ENCODE measurements at places on chromosomes 2 and 18. TPM values are rescaled to one million over a fixed set of nuclear protein-coding genes. Genes with fewer than 3 reads are reported as not detected.

- no peak for DNase-seq
- H3K27me3 ChIP-seq, result no peaks in the 10 kb centered on the region
- H3K4me1 ChIP-seq, result no peaks in the 10 kb centered on the region
- no peaks in the 10 kb centered on the region for H3K36me3 ChIP-seq
- no peak overlapping the region for H3K4me3 ChIP-seq
Observed at GRCh38 chr2:211854832-211855231, 683.8 kb downstream of the ERBB4 start.

DNA sequence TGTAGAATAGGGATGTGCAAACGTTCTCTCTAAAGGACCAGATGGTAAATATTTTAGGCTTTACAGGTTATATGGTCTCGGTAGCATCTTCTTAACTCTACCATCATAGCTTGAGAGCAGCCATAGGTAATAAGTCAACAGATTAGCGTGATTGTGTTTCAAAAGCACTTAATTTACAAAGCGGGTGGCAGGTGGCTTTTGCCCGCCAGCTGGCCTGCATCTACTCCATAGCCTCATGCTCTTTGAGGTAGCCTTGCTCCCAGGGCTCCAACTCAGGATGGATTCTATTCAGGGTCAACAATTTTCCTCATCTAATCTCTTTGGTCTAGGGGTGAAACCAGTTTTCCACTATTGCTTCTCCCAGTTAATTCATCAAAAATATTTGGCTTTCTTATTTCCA lies 5.0 kb upstream of the ATP9B start:
- no peaks in the 10 kb centered on the region for H3K4me1 ChIP-seq
- no peak for DNase-seq
- H3K4me3 ChIP-seq, result no peak overlapping the region
- no peaks in the 10 kb centered on the region for H3K27me3 ChIP-seq

DNA sequence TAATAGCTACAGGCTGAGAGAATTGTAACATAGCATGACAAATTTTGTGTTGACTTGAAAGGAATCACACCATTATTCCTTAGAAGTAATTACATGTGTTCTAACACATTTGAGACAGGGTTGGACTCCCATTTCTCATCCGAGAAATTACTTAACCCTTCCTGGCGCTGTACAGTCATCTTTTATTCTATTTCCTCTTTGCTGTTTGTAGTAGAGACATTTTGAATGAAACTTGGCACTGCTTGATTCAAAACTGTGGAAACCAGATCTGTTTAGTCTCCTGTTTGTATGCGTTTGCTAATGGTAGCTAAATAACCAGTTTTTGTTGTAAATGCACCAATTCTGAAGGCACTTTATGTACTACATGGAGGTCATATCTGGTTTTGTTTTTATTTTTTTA lies 231.9 kb downstream of the ALPK2 start:
- H3K27ac ChIP-seq, result no peak overlapping the region
- H3K4me1 ChIP-seq, result peaks cover 33% of the 10 kb centered on the region
- no peaks in the 10 kb centered on the region for H3K27me3 ChIP-seq
- H3K36me3 ChIP-seq, result peaks cover 13% of the 10 kb centered on the region
- no peak for DNase-seq
- H3K4me3 ChIP-seq, result no peak overlapping the region

The CNTNAP5 gene
- total RNA-seq, result 0.50 TPM

GRCh38 chr18:79507076-79507545 lies 111.4 kb downstream of the NFATC1 start:
- H3K27me3 ChIP-seq, result no peaks in the 10 kb centered on the region
- no peaks in the 10 kb centered on the region for H3K36me3 ChIP-seq
- peaks cover 4% of the 10 kb centered on the region for H3K4me1 ChIP-seq
- peak; percentile 81 for DNase-seq

The ANKRD62 gene
- not detected for total RNA-seq

The CASP8 gene
- 35.3 TPM for total RNA-seq

The CKAP2L gene
- 0.88 TPM for total RNA-seq

GRCh38 chr2:55733335-55733734 lies 39.7 kb upstream of the PNPT1 start:
- no peak overlapping the region for H3K4me3 ChIP-seq
- no peak overlapping the region for H3K27ac ChIP-seq
- H3K36me3 ChIP-seq, result no peaks in the 10 kb centered on the region
- DNase-seq, result no peak
- no peaks in the 10 kb centered on the region for H3K4me1 ChIP-seq

DNA sequence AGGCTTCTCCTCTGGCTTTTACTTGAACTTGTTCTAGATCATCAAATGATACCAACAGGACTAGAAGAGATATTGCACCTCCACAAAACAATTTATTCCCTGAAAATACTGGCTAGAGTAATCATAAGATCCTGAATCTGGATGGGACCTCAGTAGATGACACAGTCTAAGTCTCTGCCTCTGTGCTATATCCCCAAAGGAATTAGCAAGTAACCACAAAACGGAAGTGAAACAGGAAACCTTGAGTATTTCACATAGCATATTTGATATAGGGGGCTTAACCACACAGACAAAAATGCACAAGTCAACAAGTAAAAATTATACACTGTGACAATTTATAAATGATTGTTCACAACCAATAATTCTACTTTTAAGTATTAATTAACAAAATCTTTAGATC lies 456.9 kb upstream of the TNP1 start:
- no peak overlapping the region for H3K4me3 ChIP-seq
- no peaks in the 10 kb centered on the region for H3K27me3 ChIP-seq

DNA sequence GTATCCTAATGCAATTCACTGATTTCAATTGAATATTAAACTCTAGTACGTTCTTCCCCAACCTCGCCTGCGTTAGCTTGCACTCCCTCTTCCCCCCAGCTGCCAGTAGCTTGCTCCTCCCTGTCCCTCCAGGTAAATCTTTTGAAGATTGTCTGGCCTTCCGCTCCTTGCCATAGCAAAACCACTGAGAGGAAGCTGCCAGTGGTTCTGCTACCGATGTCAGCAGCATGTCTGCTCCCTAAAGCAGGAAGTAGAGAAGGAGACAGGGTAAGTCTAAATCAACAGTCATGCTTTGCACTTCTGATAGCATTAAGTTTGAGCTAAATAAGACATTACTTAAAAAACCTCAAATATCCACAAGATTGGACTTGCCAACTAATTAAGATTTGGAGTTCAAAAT lies 89.1 kb downstream of the SCN2A start:
- no peak overlapping the region for H3K27ac ChIP-seq
- no peak for DNase-seq
- H3K4me1 ChIP-seq, result no peaks in the 10 kb centered on the region
- H3K36me3 ChIP-seq, result no peaks in the 10 kb centered on the region

DNA sequence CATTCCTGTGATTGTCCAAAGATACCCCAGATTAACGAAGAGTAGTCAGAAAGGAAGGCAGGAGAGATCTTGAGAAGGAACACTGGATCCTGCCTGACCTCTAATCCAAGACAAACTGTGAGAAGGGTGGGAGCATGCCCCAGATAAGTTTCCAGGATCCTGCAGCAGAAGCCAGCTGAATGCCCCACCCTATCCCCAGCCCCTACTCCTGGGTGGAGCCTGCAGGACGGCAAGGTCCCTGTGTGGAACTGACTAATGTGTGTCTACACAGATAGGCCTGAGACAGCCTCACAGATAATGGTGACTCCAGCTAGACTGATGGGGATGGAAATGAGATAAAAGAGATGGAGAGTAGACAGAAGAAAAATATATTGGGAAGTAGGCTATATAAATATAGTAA lies 174.3 kb downstream of the PDE1A start:
- H3K27ac ChIP-seq, result no peak overlapping the region
- no peak for DNase-seq
- no peaks in the 10 kb centered on the region for H3K36me3 ChIP-seq
- H3K4me3 ChIP-seq, result no peak overlapping the region

DNA sequence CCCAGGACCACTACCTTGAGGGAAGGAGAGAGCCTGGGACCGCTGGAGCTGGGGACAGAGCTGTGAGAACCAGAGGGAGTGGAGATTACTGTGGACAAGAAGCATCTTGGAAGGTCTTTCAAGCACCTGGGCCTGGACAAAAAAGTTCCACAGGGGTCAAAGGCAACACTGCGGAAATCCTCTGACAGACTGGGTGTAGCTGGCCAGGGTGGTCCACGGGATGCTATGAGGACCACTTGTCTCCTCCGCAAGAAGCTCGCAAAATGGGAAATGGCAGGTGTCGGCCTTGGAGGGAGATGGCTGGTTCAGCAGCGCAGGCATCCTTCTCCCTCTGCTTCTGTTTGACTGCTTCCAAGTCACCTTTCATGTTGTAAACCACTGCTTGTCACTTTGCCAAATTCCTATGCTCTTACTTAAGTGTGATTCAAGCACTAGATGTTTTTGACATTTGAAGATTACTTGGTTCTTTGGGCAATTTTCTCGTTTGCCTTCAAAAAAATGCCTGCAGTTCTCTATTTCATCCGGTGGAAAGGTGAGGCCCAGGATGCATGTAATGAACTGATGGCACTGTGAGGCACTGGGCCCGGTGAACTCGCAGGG lies 27.7 kb downstream of the KLHL29 start:
- H3K4me1 ChIP-seq, result no peaks in the 10 kb centered on the region
- no peak overlapping the region for H3K27ac ChIP-seq

The TFCP2L1 gene
- 172 TPM for total RNA-seq

DNA sequence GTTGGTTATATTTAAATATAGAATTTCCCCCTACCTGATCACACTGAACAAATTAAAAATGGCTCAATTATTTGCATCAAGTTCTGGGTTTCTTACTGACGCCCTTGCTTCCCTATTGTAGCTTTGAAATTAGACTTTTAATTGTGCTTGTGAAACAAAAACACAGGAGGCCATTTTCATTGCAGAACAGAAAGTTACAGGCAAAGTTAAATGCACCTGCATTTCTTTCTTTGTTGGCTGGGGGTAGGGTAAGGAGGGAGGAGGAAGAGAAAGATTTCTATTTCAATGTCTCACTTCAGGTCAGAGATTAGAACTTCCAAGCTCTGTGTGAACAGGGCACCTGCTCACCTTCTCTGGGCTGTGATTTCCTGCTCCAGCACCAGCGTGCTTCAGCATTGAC lies 199.6 kb downstream of the BCL11A start:
- H3K4me1 ChIP-seq, result no peaks in the 10 kb centered on the region
- DNase-seq, result no peak
- H3K4me3 ChIP-seq, result no peak overlapping the region
- no peak overlapping the region for H3K27ac ChIP-seq

GRCh38 chr18:76367168-76368125 lies 127.6 kb downstream of the ZNF516 start:
- DNase-seq, result no peak
- no peaks in the 10 kb centered on the region for H3K27me3 ChIP-seq
- no peak overlapping the region for H3K27ac ChIP-seq
- peaks cover 3% of the 10 kb centered on the region for H3K36me3 ChIP-seq
- no peak overlapping the region for H3K4me3 ChIP-seq
- H3K4me1 ChIP-seq, result no peaks in the 10 kb centered on the region

DNA sequence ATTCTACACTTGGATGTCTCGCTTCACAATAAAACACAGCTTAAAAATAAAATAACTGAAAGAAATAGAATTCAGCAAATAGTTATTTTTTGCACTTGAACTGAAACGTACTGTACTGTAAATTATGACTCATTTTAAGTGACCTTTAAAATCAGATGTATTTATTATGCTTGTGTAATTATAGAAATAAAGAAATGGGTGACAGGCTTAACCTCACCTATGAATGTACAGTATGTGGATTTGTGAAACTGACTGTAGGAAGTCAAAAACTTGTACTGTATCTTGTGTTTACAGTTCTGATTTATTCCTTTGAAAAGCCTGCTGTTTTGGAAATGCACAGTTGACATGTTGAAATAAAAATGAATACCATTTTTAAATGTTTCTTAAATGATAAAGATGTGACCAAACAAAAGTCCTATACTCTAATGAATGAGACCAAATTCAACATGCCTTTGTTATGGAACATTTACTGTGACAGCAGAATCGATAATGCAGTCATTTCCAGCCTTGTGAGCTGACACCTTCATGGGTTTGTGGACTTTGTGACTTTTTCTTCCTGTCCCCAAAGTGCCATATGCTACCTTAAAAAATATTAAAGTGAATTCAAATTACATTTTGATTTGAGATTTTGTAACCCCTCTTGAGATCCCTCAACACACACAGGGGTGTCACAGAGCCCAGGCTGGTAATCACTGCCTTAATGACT lies 32.7 kb downstream of the NEMP2 start:
- no peaks in the 10 kb centered on the region for H3K27me3 ChIP-seq
- H3K4me1 ChIP-seq, result peaks cover 3% of the 10 kb centered on the region

The FTCDNL1 gene
- 3.4 TPM for total RNA-seq

DNA sequence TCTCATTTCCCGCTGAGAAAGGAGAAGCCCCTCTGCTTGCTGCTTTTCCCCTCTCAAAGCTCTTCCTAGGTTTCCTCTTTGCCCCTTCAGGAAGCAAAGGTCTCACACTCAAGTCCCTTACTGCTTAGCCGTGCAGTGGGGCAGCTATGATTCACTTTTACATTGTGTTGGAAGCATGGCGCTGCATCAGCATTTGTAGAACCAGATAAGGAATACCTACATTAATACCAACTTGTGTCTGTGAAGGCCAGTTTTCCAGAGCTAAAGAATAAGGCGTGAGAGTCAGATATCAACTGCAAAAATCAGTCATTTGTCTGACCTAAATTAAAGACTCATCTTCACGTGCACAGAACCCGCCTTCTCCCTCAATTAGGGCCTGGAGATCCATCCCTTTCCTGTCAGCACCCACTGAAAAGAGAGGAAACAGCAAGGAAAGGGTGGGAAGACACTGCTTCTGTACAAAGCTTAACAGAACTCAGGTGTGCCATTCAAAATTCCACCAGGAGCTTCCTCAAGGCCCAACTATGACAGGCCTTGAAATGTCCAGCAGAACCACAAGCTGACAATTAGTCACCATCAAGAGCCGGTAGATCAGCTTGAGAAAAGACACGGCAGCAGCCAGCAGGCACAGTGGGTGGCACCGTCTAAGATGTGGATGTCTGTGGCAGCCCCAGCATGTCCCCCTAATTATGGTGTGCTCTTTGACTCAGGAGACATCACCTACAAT lies 16.1 kb upstream of the XDH start:
- H3K4me1 ChIP-seq, result no peaks in the 10 kb centered on the region
- H3K36me3 ChIP-seq, result no peaks in the 10 kb centered on the region

The HS1BP3 gene
- total RNA-seq, result 35.5 TPM

- no peak overlapping the region for H3K4me3 ChIP-seq
- no peaks in the 10 kb centered on the region for H3K27me3 ChIP-seq
- no peak for DNase-seq
Observed at GRCh38 chr2:71212336-71212735, 14.6 kb downstream of the PAIP2B start.

GRCh38 chr2:88666576-88666975 lies 24.9 kb upstream of the RPIA start:
- no peak overlapping the region for H3K4me3 ChIP-seq
- H3K4me1 ChIP-seq, result no peaks in the 10 kb centered on the region
- H3K36me3 ChIP-seq, result no peaks in the 10 kb centered on the region

DNA sequence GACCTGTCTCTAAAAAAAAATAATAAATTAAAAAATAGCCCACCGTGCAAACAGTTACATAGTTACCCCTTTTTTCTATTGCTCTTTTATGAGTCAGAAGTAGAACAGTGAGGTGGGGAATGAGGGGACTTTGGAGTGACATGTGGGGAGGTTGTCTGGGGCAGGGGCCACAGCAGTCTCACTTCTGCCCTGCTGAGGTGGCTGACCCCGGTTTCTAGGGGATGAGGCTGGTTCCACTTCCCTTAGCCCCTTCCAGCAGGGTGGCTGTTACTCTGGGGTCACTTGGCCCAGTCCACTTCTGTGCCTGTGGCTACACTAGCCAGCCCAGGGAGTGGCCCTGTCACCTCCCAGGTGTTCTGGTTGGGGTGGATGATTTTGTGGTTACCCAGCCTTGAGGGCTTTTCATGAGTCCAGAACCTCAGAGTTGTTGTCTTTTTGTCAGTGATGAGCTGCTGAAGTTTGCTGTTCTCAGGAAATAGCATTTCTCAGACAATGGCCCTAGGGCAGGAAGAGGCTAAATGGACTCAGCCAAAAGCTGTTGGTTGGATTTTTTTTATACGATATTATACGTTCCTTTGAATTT lies 28.0 kb upstream of the SCLY start:
- H3K36me3 ChIP-seq, result peaks cover 28% of the 10 kb centered on the region
- no peak overlapping the region for H3K4me3 ChIP-seq
- H3K27me3 ChIP-seq, result no peaks in the 10 kb centered on the region
- H3K27ac ChIP-seq, result no peak overlapping the region

Measured in kidney (tissue), 22 donors.